Globus pallidus (tissue), 1 donor: ENCODE measurements at places on chromosomes 6 and 20.
A peak's percentile ranks its signal among the peaks of the same experiment; 100 is the strongest.

DNA sequence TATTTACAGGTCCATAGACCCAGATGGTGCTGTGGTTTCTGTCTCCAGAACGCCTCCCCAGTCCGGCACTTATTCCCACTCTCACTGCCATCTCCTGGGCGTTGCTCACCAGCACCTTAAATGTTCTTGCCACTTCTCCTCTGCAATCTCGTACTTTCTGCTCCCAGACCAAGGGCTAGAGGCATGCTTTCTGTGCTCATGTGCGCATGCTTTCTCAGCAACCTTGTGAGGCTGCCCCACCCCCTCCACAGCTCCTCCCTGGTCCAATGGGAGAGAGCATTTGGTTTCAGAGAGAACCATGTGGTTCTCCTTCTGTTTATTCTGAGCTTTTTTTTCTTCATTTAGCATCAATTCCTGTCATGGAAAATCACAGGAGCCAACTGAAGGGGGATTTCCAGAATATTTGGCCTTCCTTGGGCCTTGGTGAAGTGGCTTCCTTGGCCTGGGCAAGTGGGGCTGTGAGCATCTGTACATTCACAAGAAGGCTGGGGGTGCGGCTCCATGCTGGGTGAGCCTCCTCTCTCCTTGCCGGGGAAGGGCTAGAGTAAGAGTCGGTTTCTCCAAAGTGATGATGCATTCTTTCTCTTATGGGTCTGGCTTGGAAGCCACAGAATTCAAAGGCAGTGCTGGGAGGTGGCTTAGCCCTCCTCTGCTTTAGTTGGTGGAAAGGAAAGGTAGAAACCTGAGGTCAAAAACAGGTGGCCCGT is 66.6 kb downstream of the PHACTR3 start:
- no peak for DNase-seq

GRCh38 chr20:24149175-24149574 is 160.6 kb upstream of the GGTLC1 start:
- no peak for DNase-seq

GRCh38 chr6:114449659-114450058 is 106.8 kb upstream of the HS3ST5 start:
- DNase-seq: no peak

- no peak for DNase-seq
Observed at GRCh38 chr20:5401277-5401875, 84.6 kb upstream of the PROKR2 start.

DNA sequence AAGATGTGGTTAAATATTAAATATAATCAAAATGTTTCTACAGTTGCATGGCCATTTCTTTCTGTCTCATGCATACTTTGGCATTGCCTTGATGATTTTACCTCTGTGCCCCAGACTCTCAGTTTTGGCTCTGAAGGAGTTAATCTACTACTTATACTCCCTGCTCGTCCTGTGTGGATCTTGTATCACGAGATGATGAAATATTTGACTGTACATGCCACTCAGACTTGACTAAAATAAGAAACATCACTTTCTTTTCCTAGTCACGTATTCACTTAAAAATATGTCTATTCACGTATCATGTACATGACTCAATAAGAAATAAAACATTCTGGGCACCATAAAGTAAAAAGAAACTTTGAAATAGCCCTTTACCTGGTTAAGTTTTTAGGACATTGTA is 397.7 kb downstream of the RFPL4B start:
- DNase-seq: no peak

GRCh38 chr6:97669191-97670031 is 386.4 kb upstream of the MMS22L start:
- peak; percentile 83 for DNase-seq

- DNase-seq: no peak
Observed at GRCh38 chr20:54474866-54475265, 527 bp upstream of the DOK5 start.
